ENCODE measurements at places on chromosomes 4 and X.

DNA sequence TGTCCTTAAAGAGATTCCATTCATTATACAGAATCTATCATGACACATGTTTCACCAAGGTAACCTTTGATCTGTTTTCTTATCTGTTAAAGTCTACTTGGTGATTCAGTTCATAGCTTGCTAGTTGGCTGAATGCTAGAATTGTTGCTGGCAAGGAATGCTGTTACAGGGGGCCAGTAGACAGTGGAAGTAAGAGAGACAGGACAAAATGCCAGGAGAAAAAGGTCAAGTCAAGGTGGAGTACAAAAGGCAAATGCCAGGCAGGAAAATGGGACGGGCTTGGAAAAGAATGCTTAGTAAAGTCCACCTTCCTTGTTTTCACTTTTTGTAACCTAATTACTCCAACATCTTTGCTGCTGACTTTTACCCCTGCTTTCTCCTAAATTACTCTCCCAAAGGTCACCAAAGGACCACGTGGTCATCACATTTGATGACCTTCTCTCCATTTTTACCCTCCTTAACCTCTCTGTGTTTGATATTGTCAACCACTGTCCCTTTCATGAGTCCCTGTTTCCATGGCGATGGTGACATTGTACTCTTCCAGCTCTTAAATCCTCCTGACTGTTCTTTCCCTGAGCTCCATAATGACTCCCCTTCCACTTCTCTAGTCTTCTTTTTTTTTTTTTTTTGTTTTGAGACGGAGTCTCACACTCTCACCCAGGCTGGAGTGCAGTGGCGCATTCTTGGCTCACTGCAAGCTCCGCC, 24.5 kb upstream of the TAPT1 start:
- DNase-seq, result peak; percentile 47

GRCh38 chr4:145709843-145710242, 29.9 kb downstream of the C4orf51 start:
- no peak for DNase-seq

DNA sequence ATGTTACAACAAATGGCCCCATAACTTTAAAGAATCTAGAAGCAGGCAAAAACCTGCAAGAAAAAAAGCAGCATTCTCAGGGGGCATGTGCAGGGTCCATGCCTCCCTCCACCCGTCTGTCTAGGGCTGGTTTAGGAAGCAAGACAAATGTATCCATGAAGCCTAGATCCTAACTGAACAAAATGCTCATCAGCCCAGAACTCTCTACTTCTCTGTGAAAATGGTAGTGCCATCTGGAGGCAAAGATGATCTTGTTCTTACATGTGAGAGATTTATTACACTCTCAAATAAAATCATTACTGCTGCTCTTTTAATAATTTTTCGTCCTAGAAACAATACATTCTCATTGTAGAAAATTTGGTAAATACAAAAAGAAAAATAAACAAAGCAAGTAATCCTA, 26.7 kb downstream of the NR3C2 start:
- no peak for DNase-seq

- DNase-seq, result no peak
Observed at GRCh38 chr4:173426064-173426463, 27.1 kb upstream of the SCRG1 start.

- DNase-seq, result no peak
Observed at GRCh38 chrX:124555036-124555595, 208.8 kb downstream of the SH2D1A start.

GRCh38 chrX:115409551-115409950, 120.0 kb downstream of the LUZP4 start:
- DNase-seq, result peak; percentile 26

DNA sequence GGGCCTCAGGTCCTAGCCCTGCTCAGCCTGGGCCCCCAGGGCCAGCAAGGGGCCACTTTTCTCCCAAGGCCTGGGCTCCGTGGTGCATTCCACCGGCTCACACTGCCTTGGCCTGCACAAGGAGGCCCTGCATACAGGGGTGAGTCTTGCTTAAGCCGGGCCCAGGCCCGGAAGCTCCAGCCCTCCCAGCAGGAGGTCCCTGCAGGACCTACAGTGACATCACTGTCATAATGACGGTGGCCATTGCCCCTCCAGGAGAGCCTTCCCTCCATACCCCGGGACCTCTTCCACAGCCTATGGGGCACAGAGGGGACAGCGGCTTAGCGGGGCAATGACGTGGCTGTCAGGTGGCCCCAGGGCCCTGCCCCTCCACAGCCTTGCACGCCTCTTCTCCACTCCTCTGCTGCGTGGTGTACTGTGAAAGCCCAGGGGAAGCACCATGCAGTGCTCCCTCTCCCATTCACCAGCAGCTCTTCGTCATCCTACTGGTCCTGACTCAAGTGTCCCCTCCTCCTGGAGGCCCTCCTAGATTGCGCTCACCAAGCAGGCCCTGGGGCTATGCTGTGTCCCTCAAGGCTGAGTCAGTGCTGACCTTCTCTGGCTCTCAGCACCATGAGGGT, 32.3 kb upstream of the AFAP1 start:
- DNase-seq, result no peak

- no peak for DNase-seq
Observed at GRCh38 chr4:189364032-189364449, 576.6 kb upstream of the FRG1 start.

GRCh38 chr4:102219129-102219528, 126.2 kb downstream of the SLC39A8 start:
- DNase-seq, result no peak

- peak; percentile 52 for DNase-seq
Observed at GRCh38 chr4:187302457-187303150, 578.9 kb upstream of the FAT1 start.

GRCh38 chr4:42632653-42633382, 24.1 kb downstream of the ATP8A1 start:
- no peak for DNase-seq

GRCh38 chr4:177264788-177265422, 44.8 kb upstream of the NEIL3 start:
- DNase-seq, result no peak

DNA sequence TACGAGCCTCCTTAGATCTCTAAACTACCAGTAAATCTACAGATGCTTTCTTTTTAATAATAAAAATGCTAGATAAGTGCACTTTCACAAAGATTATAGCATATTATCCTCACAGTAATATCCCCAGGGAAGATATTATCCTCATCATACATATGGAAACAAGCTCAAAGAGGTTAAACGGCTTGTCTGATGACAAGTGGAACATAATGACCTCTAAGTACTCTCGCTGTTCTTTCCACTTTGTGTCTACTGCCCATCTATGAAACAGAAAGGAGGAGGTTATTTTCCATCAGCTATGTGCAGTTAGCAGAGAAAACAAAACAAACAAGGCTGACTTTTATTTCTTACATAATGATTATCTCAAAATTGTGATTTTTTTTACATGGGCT, 42.8 kb upstream of the PRDM8 start:
- DNase-seq, result peak; percentile 42

DNA sequence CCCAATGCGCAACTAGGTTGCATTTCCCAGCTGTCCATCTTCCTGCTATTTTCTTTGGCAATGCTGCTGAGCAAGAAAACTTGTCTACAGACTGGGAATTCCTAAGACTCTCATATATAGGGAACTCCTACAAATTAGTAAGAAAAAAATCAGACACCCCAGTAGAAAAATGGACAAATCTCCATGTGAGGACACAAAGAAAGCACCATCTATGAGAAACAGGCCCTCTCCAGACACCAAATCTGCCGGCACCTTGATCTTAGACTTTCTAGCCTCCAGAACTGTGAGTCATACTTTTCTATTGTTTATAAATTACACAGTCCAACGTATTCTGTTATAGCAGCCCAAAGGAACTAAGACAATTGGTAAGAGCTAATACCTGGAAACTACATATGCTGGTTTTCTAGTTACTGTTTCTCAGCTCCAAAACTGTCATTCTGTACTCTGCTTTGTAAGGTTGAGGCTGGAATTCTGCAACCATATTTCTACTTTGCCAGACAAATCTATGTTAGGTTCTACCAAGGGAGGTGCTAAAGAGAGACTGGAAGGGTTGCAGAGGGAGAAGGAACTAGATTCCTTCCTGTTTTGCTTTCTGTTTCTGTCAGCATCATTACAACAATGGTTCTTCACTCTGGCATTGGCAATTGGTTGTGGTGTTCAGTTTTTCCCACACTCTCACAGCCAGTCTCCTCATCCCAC, 35.7 kb upstream of the FAM241A start:
- peak; percentile 53 for DNase-seq

GRCh38 chrX:140057001-140057411, 91.7 kb upstream of the CXorf66 start:
- peak; percentile 81 for DNase-seq

DNA sequence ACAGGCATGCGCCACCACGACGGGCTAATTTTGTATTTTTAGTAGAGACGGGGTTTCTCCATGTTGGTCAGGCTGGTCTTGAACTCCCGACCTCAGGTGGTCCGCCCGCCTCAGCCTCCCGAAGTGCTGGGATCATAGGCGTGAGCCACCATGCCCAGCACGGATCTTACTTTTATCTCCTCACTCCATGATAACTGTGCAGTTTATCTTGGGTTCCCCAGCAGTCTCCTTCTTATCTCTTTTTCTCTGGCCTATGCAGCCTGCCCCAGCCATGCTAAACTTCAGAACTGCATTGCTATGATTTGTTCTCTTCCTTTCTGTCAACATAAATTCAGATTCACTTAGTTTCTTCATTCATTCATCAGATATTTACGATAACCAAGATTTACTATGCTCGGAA, 22.4 kb downstream of the PAGE1 start:
- DNase-seq, result no peak

DNA sequence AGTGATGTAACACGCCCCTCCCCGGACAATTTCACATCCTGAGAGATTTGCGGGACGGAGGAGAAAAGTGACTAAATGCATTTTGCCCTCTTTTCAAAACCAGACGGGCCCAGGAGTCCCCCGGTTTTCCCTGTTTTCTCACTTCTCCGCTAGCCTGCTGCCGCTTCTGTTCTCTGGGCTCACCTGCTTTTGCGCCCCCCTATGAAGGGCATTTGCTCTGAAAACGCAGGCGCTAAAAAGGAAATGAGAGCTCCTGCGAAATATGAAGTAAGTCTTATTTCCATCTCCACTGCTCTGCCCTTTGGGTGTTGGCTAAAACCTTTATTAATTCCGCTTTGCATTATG, 613 bp upstream of the TMEM47 start:
- DNase-seq, result no peak

GRCh38 chr4:114727461-114727860, 128.9 kb downstream of the UGT8 start:
- DNase-seq, result no peak

GRCh38 chrX:819684-820083, 189.1 kb downstream of the SHOX start:
- DNase-seq, result no peak

- no peak for DNase-seq
Observed at GRCh38 chrX:66017659-66018170, 22.2 kb downstream of the VSIG4 start.

- DNase-seq, result no peak
Observed at GRCh38 chrX:109974906-109975655, 27.8 kb upstream of the TMEM164 start.

GRCh38 chr4:6963139-6963611, 53.5 kb downstream of the TBC1D14 start:
- DNase-seq, result no peak

GRCh38 chr4:165385126-165385525, 6.3 kb downstream of the CPE start:
- DNase-seq, result no peak

DNA sequence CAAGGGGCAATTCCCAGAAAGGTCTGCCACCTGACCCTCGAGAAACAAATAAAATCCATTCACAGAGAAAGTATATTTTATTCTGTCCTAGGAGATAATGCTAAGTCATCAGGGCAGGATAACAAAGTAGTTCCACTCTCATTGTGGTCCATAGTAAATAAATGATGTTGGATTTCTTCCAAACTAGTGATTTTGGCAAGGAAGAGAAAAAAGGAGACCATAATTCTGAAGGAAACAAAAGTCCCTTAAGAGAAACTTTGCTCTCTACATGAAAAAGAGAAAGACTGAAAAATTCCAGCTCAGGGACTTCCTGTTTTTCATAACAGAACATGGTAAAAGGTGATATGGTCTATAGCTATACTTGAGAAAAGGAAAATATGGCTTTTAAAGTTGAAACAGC, 71.5 kb upstream of the DDX60 start:
- no peak for DNase-seq

- peak; percentile 90 for DNase-seq
Observed at GRCh38 chr4:22473268-22473667, 42.6 kb downstream of the ADGRA3 start.

DNA sequence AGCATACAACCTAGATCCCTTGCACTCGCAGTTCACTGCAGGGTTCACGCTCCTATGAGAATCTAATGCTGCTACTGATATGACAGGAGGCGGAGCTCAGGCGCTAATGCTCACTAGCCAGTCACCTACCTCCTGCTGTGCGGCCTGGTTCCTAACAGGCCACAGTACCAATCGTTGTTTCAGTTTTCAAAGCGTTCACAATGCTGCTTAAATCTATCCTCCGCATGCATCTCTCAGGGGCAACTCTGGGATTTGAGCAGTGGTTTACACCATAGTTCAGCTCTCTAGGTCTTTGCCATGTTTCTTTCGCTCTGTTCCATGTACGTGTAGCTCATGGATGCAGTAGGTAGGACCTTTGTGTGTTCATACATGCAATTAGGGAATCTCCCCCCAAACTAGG, 47.2 kb downstream of the CLOCK start:
- no peak for DNase-seq

Measured in cardiac muscle cell (in vitro differentiated cells and primary cell).